Astrocyte (in vitro differentiated cells and primary cell): ENCODE measurements at places on chromosomes 2 and 18. TPM values are rescaled to one million over a fixed set of nuclear protein-coding genes. Genes with fewer than 3 reads are reported as not detected.

The TM4SF20 gene
- not detected in 2 replicates for total RNA-seq

DNA sequence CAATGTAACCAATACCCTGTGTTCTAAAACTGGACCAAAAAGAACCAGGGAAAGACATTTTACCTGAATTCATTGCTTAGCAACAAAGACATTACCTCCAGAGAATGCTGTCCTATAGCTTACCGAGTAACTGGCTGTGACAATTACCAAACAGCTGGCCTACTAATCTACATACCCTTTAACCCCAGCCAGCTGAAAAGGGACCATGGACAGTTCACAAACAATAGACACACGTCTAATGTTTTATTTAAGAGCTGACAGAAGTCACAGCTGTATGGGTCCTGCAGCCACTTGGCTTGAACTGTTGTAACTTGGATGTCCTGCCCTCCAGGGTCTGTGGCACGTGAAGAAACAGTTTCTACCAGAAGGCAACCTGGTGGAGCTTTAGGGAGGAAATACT is 130.1 kb upstream of the EFEMP1 start:
- no peak for DNase-seq

The DSC2 gene
- total RNA-seq, result 39.4 and 48.7 TPM in 2 replicates

- no peak for DNase-seq
These were observed 123.1 kb upstream of the CAB39 start for GRCh38 chr2:230589497-230590015.

The PPP1R7 gene
- 51.4 and 53.4 TPM in 2 replicates for total RNA-seq
